ENCODE measurements at places on chromosomes 7 and 10. TPM values are rescaled to one million over a fixed set of nuclear protein-coding genes. Genes with fewer than 3 reads are reported as not detected.

Gene CCDC146
- 10.5 TPM for total RNA-seq

Gene ECHDC3
- 1.0 TPM for total RNA-seq

Gene SLC26A4
- 1.3 TPM for total RNA-seq

Gene FGL2
- total RNA-seq, result 1.3 TPM

Gene PNLIP
- not detected for total RNA-seq

Gene PTPN20
- total RNA-seq, result 0.25 TPM

Gene AKR1C4
- not detected for total RNA-seq

Gene GNAT3
- not detected for total RNA-seq

DNA sequence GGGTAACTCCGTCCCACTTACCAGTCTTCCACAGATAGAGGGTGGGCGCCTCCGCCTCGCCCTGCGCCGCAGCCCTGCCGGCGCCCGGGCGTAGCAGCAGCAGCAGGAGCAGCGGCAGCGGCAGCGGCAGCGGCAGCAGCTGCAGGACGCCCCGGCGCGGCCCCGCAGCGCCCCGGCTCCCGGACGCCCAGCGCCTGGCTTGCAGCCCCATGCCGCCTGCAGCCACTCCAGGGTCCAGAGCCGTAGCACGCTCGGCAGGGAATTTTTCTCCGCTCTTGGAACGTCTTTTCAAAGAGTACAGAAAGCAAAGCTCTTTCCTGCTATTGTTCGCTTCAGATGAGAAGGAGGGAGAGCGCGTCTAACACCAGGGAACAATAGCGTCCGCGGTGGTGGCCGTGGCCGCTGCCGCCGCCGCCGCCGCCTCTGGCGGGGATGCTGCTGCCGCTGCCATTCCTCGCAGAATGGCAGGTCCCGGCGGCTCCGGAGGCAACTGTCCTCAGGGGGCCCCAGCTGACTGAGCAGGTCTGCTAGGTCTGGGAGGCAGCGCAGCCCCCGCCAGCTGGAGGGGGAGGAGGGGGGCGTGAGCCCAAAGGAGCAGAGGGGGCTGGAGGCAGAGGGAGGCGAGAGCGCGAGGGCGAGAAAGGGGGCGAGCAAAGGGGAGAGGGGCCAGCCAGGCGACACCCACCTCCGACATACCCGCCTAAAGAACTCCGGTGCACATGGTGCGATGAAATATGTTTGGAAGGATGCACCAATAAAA is at the start of gene THSD7A:
THSD7A (minus strand) TSS at position 463 of the 760 bp plus-strand sequence; CDS start at position 211, 252 bp downstream.
- no peak for DNase-seq

DNA sequence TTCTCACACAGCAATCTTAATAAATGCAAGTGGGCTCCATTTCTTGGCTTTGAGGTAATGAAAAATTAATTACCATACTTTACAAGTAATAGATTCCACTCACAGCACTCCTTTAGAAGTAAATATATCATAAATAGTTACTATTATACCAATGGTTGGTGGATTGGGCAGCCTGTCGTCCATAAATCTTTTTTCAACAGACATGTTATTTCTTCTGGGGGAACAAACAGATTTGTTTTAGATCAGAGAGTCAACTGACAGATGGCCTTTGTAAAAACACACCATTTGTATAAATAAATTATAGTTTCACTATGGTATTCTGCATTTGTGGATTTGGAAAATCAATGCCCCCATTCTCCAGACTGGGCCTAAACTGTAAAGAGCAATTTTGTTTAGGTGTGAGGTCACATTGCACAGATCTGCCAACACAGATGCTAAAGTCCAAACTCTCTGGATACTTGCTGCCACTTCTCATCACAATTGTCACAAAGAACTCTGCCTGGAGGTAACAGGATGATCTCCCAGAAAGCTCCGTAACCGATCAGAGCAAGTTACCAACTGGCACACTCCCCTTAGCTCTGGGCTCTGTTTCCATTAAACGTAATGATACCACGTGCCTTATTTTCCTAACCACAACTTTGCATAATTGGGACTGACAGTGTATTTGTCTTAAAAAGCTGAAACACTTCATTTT is 4.5 kb upstream of the MACROH2A2 start:
- DNase-seq, result no peak

GRCh38 chr10:8137726-8138125 is 83.2 kb downstream of the GATA3 start:
- peak; percentile 44 for DNase-seq

GRCh38 chr7:123784263-123784662 is 35.5 kb upstream of the WASL start:
- no peak for DNase-seq

DNA sequence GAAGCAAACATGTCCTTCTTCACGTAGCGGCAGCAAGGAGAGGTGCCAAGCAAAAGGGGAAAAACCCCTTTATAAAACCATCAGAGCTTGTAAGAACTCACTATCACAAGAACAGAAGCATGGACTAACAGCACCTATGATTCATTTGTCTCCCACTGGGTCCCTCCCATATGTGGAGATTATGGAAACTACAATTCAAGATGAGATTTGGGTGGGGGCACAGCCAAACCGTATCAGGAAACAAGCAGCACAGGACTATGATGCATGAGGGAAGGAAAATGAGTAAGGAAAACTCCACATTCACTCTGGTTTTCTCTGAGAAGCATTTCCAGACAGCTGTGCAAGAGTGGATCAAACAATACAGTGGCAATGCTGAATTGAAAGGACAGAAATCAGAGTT is 81.6 kb downstream of the RSU1 start:
- no peak for DNase-seq

DNA sequence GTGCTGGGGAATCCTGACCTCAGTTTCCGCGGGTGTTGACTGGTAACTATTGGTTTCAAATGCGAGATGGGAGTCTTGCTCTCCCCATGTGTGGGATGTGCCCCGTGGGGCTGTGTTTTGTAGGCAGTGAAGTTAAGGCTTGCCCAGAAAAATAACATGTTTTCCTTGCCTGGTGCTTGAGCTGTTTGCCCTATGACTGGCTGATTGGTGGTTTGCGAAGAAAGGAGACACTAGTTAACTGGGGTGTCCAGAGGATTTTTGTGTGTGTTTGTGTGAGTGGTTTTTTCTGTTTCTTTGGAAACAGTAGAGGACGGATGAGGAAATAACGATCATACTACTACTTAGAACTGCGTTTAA is 61.9 kb downstream of the CREB5 start:
- DNase-seq, result no peak

DNA sequence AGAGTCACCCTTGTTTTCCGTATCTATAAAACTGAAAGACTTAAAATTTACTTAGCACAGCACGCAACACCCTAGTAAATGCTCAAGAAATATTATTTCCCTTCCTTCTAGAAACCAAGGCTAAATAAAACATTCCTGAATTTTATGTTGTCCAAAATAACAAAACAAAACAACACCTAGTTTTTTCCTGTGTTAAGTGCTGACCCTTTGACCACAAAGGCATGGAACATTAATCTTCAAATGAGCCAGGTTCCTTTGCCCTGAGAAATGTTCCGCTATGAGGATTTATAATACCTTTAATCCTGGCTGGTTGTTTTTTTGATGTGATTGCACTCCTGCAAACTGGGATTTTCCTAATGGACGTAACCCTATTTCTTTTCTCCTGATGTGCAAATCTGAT is 29.0 kb upstream of the DGKI start:
- no peak for DNase-seq

DNA sequence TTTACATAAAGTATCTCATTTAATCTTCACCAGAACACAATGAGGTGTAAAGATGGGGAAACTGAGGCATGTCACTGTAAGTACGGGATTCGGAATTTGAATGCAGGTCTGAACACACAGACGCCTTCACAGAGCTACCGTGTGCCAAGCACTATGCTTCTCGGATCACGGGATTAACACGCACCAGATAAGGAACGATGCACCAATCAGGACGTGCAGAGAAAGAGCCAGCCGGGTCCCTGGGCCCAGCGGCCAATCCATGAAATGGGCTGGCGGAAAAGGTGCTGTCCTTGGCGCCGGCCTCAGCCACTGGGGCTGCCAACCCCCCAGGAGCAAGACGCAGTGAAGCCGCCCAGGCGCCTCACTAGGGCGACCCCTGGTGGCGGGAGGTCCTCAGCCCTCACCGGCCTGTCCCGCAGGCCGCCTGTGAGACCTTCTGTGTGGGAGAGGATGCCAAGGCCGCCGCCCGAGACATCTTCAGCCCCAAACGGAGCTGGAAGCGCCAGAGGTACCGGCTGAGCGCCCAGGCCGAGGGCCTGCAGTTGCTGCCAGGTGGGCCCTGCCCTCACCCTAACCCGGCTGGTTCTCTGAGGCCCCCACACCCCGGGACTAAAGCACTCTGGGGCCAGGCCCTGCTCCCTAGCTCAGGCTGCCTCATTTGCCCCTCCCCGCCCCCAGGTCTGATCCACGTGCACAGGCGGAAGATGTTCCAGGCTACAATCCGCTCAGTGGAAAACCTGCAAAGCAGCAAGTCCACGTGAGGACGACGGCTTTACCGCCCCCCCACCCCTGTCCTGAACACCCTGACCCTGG is 15.6 kb downstream of the ATG9B start:
- peak; percentile 70 for DNase-seq

DNA sequence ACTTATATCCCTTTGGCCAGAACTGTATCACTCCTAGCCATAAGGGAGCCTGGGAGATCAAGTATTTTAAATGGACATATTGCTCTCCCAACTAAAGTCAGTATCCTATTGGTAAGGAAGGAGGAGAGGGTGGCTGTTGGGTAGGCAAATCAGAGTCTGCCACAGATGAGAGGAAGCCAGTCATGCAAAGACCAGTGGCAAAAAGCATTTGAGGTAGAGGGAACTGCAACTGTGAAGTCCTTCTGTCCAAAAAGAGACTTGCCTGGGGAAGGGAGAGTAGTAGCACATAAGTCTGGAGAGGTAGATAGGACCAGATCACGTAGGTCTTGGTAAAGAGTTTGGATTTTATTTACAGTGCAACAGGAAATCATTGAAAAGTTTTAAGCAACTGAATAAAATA is 8.8 kb upstream of the CCNJ start:
- no peak for DNase-seq

- no peak for DNase-seq
Observed at GRCh38 chr10:113689057-113689456, 9.3 kb downstream of the CASP7 start.

- no peak for DNase-seq
Observed at GRCh38 chr10:97540669-97541500, 31.7 kb upstream of the ANKRD2 start.

DNA sequence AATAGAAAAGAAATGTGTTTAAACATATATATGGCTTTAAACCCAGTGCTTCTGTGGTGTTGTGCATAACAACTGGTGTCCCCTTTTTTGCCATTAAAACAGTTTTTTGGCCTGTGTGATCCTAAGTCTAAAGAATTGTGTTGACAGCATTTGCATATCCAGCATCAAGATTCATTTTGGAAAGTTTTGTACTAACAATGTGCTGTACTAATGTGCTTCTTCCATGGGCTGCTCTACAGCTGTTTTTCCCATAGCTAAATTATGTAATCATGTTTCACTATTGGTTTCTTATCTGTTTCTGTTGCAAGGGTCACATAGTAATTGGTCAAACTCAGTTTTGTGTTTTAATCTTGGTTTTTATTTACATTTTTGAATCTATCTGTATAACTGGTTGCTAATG is 5.5 kb downstream of the CNNM2 start:
- no peak for DNase-seq

- no peak for DNase-seq
Observed at GRCh38 chr10:125221716-125222115, 61.4 kb upstream of the CTBP2 start.

GRCh38 chr7:85462671-85463070 is 275.8 kb upstream of the SEMA3D start:
- no peak for DNase-seq

- no peak for DNase-seq
Observed at GRCh38 chr7:150740053-150740452, 2.8 kb downstream of the GIMAP5 start.

DNA sequence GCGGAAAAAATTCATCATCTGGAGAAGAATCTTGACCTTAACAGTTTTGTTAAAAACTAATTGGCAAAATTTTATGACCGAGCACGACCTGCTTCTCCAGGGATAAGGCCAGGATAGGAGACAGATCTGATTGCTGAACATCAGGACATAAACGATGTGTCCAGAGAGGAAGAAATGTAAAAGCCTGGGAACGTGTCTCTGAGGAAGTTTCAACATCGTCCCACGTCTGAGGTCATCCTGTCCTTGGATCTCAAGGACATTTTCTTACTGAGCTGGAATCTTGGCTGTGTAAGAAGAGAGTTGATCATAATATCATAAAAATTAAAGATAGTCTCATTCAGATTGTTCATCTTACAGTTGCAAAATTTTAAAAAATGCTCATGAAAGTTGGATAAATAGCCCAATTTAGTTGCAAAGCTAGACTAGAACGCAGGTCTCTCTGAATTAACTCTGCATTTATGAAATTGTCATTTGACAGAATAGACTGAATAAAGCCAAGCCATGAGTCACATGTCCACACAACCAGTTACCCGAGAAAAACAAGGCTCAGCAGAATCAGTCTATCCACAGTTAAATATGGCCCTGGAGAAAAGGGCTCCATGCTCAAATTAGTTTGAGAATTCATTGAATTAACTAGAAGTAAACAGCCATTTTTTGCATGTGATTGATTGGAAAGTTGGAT is 120.0 kb upstream of the EGFR start:
- DNase-seq, result no peak
